ENCODE measurements at places on chromosomes 16 and 17.

GRCh38 chr16:21194771-21195301 lies 16.5 kb downstream of the ZP2 start:
- H3K36me3 ChIP-seq: no peaks in the 10 kb centered on the region
- H3K4me3 ChIP-seq: no peak overlapping the region
- DNase-seq: no peak
- no peaks in the 10 kb centered on the region for H3K27me3 ChIP-seq

- DNase-seq: no peak
- no peaks in the 10 kb centered on the region for H3K4me1 ChIP-seq
- H3K27me3 ChIP-seq: no peaks in the 10 kb centered on the region
- no peak overlapping the region for H3K4me3 ChIP-seq
- peaks cover 95% of the 10 kb centered on the region for H3K36me3 ChIP-seq
Observed at GRCh38 chr16:24214992-24215391, 41.1 kb upstream of the CACNG3 start.

DNA sequence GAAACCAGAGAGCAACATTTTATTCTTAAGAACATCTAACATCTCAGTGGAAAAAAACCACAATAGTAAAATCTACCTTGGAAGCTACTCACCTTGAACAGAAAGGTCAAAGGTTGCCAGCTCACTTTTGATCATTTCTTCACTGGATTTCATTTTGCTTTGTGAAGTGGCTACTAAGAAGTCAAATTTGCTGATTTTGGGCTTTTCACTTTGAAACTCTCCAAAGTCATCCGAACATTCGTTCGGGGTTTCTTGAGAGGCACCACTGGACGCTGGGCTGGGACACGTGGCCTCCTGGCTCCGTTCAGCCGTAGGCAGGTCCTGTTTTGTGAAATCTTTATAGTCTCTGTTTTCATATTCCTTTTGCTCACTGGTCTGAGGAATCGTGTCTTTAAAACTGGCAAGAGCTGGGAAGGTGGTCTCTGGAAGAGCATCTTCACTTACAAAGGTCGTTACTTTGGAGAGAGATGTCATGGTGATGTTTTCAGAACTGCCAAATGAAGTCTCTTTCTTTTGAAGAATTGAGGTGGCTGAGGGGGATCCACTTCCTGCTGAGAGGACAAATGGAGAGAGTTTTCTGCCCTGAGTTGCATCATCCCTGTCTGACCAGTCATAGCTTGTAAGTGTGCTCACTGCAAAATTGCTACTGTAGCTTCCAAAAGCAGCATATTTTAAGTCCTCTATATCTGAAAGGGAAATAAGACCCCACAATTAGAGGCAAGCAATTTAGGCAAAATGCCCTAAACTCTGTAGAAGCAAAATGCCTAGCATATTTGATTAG lies 52.4 kb downstream of the DUSP14 start:
- H3K4me3 ChIP-seq: no peak overlapping the region
- no peaks in the 10 kb centered on the region for H3K4me1 ChIP-seq
- H3K36me3 ChIP-seq: peaks cover 98% of the 10 kb centered on the region
- H3K27me3 ChIP-seq: no peaks in the 10 kb centered on the region
- no peak overlapping the region for H3K27ac ChIP-seq

GRCh38 chr17:77916703-77917481 lies 41.6 kb upstream of the TNRC6C start:
- no peak overlapping the region for H3K27ac ChIP-seq
- peaks cover 56% of the 10 kb centered on the region for H3K27me3 ChIP-seq
- DNase-seq: peak; percentile 96
- H3K36me3 ChIP-seq: no peaks in the 10 kb centered on the region

GRCh38 chr17:57976594-57976993 lies 11.5 kb downstream of the VEZF1 start:
- peaks cover 99% of the 10 kb centered on the region for H3K36me3 ChIP-seq
- H3K4me3 ChIP-seq: no peak overlapping the region
- H3K27me3 ChIP-seq: no peaks in the 10 kb centered on the region

DNA sequence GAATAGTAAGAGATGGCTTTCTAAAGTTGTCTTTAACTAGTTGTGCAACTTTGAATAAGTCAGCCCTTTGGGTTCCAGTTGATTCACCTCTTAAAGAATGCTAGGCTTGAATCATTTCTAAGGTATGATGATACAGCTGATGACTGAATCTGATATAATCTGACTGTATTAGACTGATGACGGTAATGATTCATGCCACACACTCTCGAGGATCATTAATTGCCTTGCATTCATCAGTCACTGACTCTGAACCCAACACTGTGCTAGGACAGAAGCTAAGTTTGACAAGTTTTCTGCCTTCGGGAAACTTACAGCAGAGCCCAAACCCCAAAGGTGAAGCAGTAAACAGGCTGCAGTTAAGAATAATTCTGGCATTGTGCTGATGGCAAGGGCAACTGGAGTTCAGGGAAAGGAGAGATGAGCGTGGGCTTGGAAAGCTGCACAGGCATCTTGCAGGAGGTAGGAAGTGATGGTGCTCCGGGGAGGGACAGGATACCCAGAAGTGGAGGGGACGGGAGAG lies 25.8 kb downstream of the ASIC2 start:
- no peak for DNase-seq
- no peaks in the 10 kb centered on the region for H3K27me3 ChIP-seq
- no peaks in the 10 kb centered on the region for H3K4me1 ChIP-seq
- H3K36me3 ChIP-seq: no peaks in the 10 kb centered on the region
- no peak overlapping the region for H3K4me3 ChIP-seq
- H3K27ac ChIP-seq: no peak overlapping the region

- H3K4me3 ChIP-seq: no peak overlapping the region
- no peaks in the 10 kb centered on the region for H3K27me3 ChIP-seq
- no peaks in the 10 kb centered on the region for H3K36me3 ChIP-seq
- peaks cover 44% of the 10 kb centered on the region for H3K4me1 ChIP-seq
Observed at GRCh38 chr16:66692341-66692740, 4.2 kb downstream of the CMTM4 start.

DNA sequence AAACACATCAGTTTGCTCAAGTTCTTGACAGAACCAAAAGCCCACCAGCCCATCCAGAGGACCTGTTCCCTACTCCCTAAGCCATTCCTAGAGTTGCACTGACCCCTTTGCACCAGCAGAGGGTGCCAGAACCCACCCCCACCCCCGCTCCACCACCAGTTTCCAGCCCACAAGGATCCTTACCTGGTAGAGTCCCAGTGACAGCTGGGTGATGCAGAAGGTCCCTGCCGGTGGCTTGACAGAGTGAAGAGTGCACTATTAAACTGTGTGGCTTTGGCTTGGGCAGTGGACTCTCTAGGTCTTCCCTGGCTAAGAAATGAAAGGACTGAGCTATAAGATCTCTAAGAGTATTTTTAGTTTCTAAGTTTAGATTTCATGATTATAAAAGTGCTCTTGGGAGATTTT lies 73.3 kb upstream of the MTMR4 start:
- H3K36me3 ChIP-seq: no peaks in the 10 kb centered on the region
- peak; percentile 61 for DNase-seq
- no peak overlapping the region for H3K27ac ChIP-seq
- no peak overlapping the region for H3K4me3 ChIP-seq
- no peaks in the 10 kb centered on the region for H3K27me3 ChIP-seq

DNA sequence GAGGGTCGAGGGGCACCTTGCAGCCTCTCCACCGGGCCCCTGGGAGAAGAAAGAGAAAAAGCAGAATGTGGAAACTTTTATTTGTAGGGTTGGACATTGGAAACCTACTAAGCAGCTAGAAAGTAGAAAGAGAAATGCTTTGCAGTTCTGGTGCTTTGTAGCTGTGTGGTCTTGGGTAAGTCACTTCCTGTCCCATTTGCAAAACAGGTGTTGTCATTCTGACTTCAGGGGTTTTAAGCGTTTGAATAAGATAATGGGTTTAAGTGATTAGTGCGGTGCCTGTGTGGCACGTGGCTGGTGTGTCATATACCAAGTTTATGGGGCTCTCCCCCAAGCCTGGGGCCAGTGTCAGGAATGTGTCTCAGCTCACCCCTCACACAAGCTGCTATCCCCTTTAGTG lies 1.6 kb downstream of the CA4 start:
- H3K4me3 ChIP-seq: no peak overlapping the region
- H3K4me1 ChIP-seq: peaks cover 16% of the 10 kb centered on the region
- no peak for DNase-seq
- H3K27me3 ChIP-seq: peaks cover 69% of the 10 kb centered on the region

DNA sequence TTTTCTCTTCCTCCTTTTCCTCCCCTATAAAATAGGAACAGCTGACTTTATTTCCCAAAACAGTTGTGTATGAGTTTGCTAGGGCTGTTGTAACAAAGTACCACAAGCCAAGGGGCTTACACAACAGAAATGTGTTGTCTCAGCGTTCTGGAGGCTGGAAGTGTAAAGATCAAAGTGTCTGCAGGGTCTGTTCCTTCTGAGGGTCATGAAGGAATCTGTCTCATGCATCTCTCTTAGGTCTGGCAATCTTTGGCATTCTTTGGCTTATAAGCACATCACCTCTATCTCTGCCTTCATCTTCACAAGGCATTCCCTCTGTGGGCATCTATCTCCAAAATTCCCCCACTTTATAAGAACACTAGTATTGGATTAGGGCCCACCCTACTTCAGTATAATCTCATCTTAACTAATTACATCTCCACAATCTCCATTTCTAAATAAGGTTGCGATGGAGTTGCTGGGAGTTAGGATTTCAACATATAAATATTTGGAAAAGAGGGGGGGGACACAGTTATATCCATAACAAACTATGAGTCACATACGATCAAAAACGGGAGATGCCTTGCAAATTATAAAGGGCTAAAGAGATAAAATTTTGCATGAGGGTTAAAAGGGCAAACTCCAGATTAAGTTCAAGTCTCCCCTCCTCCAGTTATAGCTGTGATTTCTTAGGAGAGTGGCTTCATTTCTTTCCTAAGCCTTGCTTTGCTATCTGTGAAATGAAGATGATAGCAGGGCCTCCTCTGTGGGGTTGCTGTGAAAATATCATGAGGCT lies 109.7 kb downstream of the VAT1L start:
- no peaks in the 10 kb centered on the region for H3K36me3 ChIP-seq
- H3K4me3 ChIP-seq: no peak overlapping the region
- H3K4me1 ChIP-seq: no peaks in the 10 kb centered on the region

GRCh38 chr17:66987059-66987616 lies 22.6 kb downstream of the CACNG4 start:
- no peaks in the 10 kb centered on the region for H3K36me3 ChIP-seq
- H3K27ac ChIP-seq: no peak overlapping the region
- DNase-seq: no peak
- no peaks in the 10 kb centered on the region for H3K27me3 ChIP-seq
- H3K4me1 ChIP-seq: no peaks in the 10 kb centered on the region
- H3K4me3 ChIP-seq: no peak overlapping the region

GRCh38 chr16:71568551-71568950 lies 8.3 kb downstream of the TAT start:
- no peak for DNase-seq
- peaks cover 29% of the 10 kb centered on the region for H3K4me1 ChIP-seq
- H3K4me3 ChIP-seq: no peak overlapping the region
- H3K27me3 ChIP-seq: peaks cover 3% of the 10 kb centered on the region
- no peaks in the 10 kb centered on the region for H3K36me3 ChIP-seq

GRCh38 chr17:18234853-18235380 lies 9.5 kb downstream of the LLGL1 start:
- H3K27me3 ChIP-seq: no peaks in the 10 kb centered on the region
- H3K4me1 ChIP-seq: no peaks in the 10 kb centered on the region
- H3K36me3 ChIP-seq: peaks cover 57% of the 10 kb centered on the region

DNA sequence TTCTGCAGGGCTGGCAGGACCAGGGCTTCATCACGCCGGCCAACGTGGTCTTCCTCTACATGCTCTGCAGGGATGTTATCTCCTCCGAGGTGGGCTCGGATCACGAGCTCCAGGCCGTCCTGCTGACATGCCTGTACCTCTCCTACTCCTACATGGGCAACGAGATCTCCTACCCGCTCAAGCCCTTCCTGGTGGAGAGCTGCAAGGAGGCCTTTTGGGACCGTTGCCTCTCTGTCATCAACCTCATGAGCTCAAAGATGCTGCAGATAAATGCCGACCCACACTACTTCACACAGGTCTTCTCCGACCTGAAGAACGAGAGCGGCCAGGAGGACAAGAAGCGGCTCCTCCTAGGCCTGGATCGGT lies 1.4 kb downstream of the CDK5R1 start:
- peaks cover 62% of the 10 kb centered on the region for H3K4me1 ChIP-seq
- DNase-seq: no peak
- H3K4me3 ChIP-seq: no peak overlapping the region
- H3K36me3 ChIP-seq: peaks cover 5% of the 10 kb centered on the region
- no peak overlapping the region for H3K27ac ChIP-seq

- no peak overlapping the region for H3K4me3 ChIP-seq
- H3K4me1 ChIP-seq: no peaks in the 10 kb centered on the region
- DNase-seq: no peak
Observed at GRCh38 chr16:75908331-75909117, 182.2 kb upstream of the CPHXL start.

GRCh38 chr16:24010440-24011089 lies 174.8 kb downstream of the PRKCB start:
- no peak overlapping the region for H3K4me3 ChIP-seq
- peak; percentile 78 for DNase-seq
- H3K36me3 ChIP-seq: peaks cover 11% of the 10 kb centered on the region
- H3K27ac ChIP-seq: no peak overlapping the region
- H3K4me1 ChIP-seq: peaks cover 62% of the 10 kb centered on the region

DNA sequence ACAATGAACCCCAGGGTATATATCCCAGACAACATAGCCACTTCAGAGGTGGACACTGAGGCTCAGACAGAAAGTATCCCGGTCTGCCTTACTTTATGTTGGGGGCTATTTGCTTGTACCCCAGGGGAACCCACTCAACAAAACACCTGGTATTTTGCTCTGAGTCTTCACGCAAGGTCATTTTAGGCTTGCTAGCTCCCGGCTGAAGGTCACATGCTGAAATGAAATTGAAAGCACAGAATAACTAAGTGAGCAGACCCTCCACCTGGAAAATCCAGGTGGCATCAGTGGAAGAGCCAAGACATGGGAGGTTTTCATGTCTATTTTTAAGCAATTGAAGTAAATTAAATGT lies 4.1 kb upstream of the KDM8 start:
- peaks cover 24% of the 10 kb centered on the region for H3K4me1 ChIP-seq
- H3K4me3 ChIP-seq: peak overlapping the region; percentile 42
- H3K27ac ChIP-seq: peak overlapping the region; percentile 83
- DNase-seq: no peak

DNA sequence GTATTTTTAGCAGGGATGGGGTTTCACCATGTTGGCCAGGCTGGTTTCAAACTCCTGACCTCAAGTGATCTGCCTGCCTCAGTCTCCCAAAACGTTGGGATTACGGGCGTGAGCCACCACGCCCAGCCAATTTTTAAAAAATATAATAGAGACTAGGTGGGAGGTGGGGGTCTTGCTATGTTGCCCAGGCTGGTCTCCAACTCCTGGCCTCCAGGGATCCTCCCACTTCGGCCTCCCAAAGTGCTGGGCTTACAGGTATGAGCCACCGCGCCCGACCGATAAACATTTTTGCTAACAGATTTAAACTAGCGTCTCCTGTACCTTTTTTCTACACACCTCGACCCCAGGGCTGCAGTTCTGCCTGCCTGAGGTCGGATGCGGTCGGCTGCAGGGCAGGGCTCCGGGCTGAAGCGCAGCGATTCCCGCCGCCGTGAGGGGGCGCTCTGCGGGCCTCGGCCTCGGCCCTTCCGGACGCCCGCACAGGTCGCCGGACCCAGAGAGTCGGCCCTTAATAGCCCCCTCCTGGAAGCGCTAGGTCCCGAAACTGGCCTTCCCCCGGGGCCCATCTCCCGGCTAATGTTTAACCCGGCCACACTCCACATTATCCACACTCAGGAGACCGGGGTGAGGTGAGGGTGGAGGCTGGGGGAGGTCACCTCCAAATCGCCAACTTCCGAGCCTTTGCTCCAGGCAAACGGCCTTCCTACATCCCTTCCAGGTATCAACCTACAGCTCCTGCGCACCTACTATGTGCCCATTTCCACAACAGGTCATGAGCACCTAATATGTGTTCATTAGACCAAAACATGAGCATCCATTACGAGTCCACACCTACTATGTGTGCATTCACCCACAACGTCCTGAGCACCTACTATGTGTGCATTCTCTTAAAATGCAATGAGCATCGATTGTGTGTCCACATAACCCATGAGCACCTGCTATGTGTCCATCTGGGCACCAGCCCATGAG lies 2.0 kb upstream of the GLIS2 start:
- peaks cover 12% of the 10 kb centered on the region for H3K4me1 ChIP-seq
- H3K36me3 ChIP-seq: no peaks in the 10 kb centered on the region
- peaks cover 50% of the 10 kb centered on the region for H3K27me3 ChIP-seq
- H3K4me3 ChIP-seq: no peak overlapping the region

All from CD14-positive monocyte (primary cell).